Bronchus fibroblast of lung (primary cell): ENCODE measurements at places on chromosomes 13 and 19. TPM values are rescaled to one million over a fixed set of nuclear protein-coding genes. Genes with fewer than 3 reads are reported as not detected.

SHISA2 gene
- 0.17 and 0.30 TPM in 2 replicates for total RNA-seq

ZFR2 gene
- total RNA-seq = not detected in 2 replicates

ZNF99 gene
- not detected in 2 replicates for total RNA-seq

TRAPPC6A gene
- total RNA-seq = 10.1 and 13.2 TPM in 2 replicates

CYP4F22 gene
- not detected in 2 replicates for total RNA-seq

ZNF682 gene
- 0.50 and 0.59 TPM in 2 replicates for total RNA-seq

CD79A gene
- total RNA-seq = under 0.01 and 0.45 TPM in 2 replicates

ZNF850 gene
- total RNA-seq = 1.8 and 4.3 TPM in 2 replicates

CDC42EP5 gene
- 26.5 and 30.4 TPM in 2 replicates for total RNA-seq

ARHGAP35 gene
- 20.0 and 20.1 TPM in 2 replicates for total RNA-seq

WDR87 gene
- not detected in 2 replicates for total RNA-seq

ZNF541 gene
- 0.15 TPM in 1 of 2 replicates, not detected in the other for total RNA-seq

KIR3DL2 gene
- total RNA-seq = not detected in 2 replicates

ARHGAP33 gene
- total RNA-seq = 6.5 and 14.1 TPM in 2 replicates

ZNF823 gene
- 3.4 and 3.9 TPM in 2 replicates for total RNA-seq

SAFB2 gene
- 9.2 and 11.9 TPM in 2 replicates for total RNA-seq

CLEC11A gene
- total RNA-seq = 72.5 and 93.3 TPM in 2 replicates

POU2F2 gene
- 0.17 and 1.2 TPM in 2 replicates for total RNA-seq

CGB7 gene
- total RNA-seq = 0.30 and 0.34 TPM in 2 replicates

CCL25 gene
- total RNA-seq = not detected in 2 replicates

NTN5 gene
- total RNA-seq = 0.34 TPM in 1 of 2 replicates, not detected in the other

ACP5 gene
- total RNA-seq = under 0.01 and 0.17 TPM in 2 replicates

TINCR gene
- total RNA-seq = under 0.01 TPM in 1 of 2 replicates, not detected in the other

ZNF382 gene
- total RNA-seq = 5.4 and 6.2 TPM in 2 replicates

PSG3 gene
- total RNA-seq = not detected in 2 replicates

OR10H1 gene
- not detected in 2 replicates for total RNA-seq

ATXN8OS gene
- not detected in 2 replicates for total RNA-seq

LAIR1 gene
- not detected in 2 replicates for total RNA-seq

ICAM4 gene
- total RNA-seq = 3.9 and 4.6 TPM in 2 replicates

FOXA3 gene
- total RNA-seq = under 0.01 TPM in 1 of 2 replicates, not detected in the other

CRB3 gene
- total RNA-seq = not detected in 2 replicates

FAAP24 gene
- total RNA-seq = 4.3 and 7.2 TPM in 2 replicates

TICAM1 gene
- total RNA-seq = 2.7 and 3.0 TPM in 2 replicates

LRRC4B gene
- total RNA-seq = under 0.01 TPM in 1 of 2 replicates, not detected in the other

ERCC1 gene
- total RNA-seq = 142 and 152 TPM in 2 replicates

MEIOSIN gene
- total RNA-seq = not detected in 2 replicates

ADPRHL1 gene
- total RNA-seq = 1.0 and 1.8 TPM in 2 replicates
